ENCODE measurements at places on chromosomes 16 and 17.

DNA sequence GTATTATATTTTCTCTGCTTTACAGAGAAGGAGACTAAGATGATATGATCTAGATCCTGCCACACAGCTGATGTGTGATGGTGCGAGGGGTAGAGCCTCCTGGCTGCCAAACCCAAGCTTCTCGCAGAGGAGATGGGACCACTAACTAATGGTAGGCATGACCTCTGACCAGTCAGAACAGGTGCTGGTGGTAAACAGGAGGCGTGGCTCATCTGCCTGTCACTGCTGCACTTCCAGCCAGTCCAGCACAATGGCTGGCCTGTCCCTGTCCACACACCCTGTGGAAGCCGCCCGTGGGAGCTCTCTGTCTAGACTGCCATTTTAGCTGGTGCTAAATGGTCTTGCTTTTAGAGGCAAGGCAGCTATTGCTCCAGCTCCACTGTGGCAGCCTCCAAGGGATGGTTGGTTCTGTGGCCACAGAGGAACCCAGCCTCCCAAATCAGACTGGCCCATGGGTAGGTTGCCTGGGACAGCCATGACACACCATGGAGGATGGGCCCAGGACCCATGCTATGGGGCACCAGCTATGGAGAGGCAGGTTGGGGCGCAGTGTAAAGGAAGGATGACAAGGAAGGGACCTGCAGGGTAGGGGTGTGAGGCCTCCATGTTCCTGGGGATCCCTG lies 86.7 kb downstream of the KSR1 start:
- no peak for DNase-seq

GRCh38 chr17:1073241-1073962 lies 76.5 kb downstream of the TIMM22 start:
- DNase-seq, result no peak

GRCh38 chr16:7703672-7704071 lies 371.0 kb downstream of the RBFOX1 start:
- DNase-seq, result no peak

GRCh38 chr16:74051-74746 lies 1.8 kb upstream of the RHBDF1 start:
- no peak for DNase-seq

- no peak for DNase-seq
Observed at GRCh38 chr17:72361892-72362291, 241.1 kb downstream of the SOX9 start.

- DNase-seq, result no peak
Observed at GRCh38 chr17:17159571-17159970, 46.6 kb downstream of the PLD6 start.

DNA sequence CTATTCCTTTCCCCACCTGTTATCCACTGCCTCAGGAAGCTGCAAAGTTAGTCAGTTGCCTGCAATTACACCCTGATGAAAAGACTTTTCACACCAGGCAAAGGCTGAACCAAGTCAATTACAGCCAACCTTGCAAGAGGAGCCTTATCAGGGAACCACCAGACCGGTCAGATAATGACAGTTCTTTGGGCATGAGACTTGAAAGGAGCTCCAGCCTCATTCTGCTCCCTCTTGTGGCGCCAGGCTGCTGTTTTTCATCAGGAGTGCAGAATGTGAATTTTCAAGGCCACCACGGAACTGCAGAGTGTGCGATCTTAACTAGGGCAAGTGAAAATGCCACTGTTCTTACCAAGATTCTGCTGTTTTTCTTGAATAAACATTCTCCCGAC lies 22.5 kb downstream of the DNAI2 start:
- peak; percentile 85 for DNase-seq

DNA sequence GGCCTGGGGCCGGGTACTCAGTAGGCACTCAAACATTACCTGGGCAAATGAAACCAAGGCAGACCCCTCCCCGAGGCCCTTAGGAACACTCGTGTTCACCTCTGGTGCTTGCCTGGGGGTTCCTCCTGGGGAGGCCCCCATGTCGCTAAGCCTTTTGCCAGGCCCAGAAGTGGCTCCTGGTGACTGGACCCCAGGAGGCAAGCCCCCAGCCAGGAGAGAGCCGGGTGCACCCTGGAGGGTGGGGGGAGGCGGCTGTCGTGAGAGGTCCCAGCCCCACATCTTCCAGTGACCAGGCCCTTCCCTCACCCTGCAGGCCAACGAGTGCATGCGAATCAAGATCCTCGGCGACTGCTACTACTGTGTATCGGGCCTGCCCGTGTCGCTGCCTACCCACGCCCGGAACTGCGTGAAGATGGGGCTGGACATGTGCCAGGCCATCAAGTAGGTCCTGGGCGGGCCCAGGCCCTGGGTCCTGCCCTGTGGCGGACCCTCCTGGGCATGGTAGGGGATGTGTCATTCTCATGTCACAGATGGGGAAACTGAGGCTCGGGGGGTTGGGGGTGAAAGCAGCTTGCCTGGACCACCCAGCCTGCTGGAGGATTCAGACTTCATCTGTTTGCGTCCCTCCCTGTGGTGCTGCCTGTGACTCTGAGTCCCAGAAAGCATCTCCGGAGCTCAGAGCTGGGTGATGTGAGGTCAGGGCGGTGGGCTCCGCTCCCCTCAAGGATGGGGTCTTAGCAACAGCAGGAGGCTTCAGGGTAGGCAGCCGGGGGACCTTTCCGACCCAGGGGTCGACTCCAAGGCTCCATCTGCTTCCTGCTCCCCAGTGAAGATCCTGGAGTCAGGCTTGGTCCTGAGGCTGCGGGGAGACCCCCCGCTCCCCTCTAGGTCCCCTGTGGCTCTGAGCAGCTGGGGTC lies 32.5 kb downstream of the ADCY7 start:
- no peak for DNase-seq

GRCh38 chr17:31433091-31433790 lies 41.8 kb downstream of the RAB11FIP4 start:
- no peak for DNase-seq

All from cardiac muscle cell (in vitro differentiated cells and primary cell).